ENCODE measurements at places on chromosomes 3 and 15.

- DNase-seq = no peak
Measured at GRCh38 chr3:62433396-62433795, 60.0 kb upstream of the FEZF2 start.

DNA sequence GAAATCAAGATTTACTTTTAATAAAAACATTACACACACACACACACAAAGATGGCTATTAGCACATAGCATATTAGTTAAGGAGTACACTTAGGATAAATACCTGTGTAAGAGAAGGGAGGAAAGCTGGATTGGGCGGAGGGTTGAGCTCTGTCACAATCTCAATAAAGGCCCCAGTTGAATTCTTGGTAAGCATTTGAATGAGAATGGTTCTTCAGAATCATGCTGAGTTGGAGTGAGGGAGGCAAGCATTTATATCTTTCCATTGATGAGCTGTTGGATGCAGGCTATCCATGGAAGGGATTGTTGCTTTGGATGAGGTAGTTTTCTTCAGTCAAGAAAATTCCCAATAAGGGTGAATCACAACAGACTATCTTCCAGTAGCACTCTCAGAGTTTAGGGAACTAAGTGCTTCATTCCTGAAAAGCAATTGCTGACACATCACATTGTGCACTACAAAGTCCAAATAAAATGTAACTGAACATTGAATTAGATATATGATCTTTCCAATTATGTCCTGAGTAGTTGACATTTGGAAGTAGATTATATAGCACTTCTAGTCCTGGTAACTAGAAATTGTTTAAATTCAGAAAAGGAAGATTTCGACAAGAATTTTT, 95.7 kb downstream of the SUCNR1 start:
- DNase-seq = no peak

GRCh38 chr3:31129241-31129640, 234.8 kb upstream of the GADL1 start:
- no peak for DNase-seq

DNA sequence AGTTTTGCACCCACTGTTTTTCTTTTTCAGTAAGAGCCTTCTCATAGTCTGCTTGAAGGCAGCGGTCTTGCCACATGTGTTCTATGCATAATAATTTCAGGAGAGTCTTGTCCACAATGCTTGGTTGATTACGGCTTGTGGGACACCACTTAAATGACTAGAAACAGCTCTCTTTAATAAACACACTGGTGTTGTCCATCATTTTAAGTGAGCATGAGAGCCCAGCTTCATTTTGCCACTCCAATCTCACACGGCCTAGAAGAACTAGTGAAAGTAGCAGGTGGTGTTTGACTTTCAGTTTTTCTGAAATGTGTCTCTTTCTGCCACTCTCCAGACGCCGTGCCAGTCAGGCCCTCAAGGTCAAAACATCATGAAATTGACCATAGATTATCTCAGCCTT, 292.1 kb downstream of the LPP start:
- DNase-seq = no peak

DNA sequence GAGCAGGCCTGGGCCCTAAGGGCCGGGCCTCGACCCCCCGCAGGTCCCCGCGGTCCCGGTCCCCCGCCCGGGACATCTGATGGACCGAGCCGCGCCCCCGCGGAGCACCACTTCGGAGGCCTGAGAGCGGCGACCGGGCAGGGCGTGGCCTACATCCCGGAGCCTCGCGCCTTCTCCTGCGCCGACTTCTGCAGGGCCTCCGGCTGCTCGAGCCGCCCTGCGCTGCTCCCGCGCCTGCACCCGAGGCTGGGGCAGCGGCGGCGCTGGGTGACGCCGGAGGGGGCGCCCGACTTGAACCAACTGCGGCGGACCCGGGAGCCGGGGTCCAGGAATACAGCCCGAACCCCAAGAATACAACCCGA, 14.9 kb upstream of the GP9 start:
- DNase-seq = no peak

DNA sequence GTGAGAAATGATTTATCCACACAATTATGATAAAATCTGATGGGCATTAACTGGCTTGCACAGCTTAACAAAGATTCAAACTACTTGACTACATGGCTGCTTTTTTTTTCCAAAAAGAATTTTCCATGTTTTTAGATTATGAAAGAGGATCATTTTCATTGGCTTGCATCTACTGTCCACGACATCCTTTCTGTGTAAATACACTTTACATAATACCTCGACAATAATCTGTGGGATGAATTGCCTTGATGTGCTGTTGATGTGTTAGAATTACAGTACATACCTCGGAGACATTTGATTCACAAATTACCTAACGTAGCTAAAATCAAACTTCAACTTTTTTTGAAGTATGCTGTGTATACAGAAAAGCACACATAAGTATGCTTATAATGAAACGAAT, 104.4 kb downstream of the PPP2R3A start:
- no peak for DNase-seq

GRCh38 chr3:128911911-128912310, 32.5 kb downstream of the ACAD9 start:
- DNase-seq = no peak

GRCh38 chr3:64454179-64454578, 228.9 kb upstream of the PRICKLE2 start:
- DNase-seq = no peak

DNA sequence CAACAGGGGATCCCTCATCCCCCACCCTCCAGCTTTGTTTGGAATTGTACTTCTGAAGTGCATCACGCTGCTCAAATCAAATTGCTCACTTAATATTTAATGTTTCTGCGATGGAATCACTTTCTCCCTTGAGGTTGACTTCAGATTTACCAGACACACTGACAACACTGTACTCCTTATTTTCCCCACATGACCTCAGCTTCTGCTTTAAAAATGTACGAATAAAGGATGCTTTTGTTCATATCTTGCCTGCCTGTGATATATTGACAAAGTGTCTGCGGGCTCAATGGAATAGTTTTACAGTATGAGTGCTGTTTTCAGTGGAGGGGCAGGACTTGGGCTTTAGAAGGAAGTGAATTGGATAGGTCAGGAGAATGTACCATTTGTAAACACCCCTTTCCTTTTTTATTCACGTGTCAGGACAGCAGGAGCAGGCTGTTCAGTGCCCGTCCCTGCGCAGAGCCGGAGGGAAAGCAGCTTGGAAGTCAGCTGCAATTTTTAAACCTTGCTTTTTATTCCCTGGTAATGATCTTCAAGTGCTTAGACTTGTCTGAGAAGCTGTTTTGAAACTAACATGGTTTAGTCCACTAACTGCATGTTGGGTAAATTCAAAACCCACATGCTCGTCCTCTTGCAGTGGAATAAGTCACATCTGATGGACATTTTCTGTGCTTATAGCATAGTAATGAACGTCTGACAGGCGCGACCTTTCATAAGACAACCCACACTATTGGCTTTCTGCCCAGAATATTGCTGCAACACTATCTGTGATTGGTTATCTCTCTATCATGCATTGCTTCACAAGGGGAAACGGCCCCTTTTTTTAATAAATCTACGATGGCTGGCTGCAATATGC, 29.9 kb downstream of the MBNL1 start:
- peak; percentile 41 for DNase-seq

GRCh38 chr3:147915057-147915456, 505.9 kb downstream of the ZIC1 start:
- DNase-seq = no peak

DNA sequence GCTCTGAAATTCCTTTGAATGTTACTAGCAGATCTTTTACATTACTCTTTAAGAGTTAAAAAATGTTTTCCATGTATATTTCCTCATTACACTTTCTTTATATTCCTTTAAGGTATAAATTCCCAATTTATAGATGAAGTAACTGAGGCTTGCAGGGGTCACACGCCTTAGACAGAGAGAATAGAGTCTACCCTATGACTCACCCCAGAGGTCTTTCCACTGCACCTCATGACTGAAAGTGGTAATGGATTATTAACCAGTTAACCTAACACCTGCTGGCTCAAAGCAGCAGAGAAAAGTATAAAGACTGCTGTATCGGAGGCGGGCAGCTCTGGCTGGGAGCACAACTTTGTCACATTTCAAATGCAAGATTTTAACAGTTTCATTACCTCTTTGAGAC, 37.7 kb downstream of the LDHAL6B start:
- DNase-seq = no peak

DNA sequence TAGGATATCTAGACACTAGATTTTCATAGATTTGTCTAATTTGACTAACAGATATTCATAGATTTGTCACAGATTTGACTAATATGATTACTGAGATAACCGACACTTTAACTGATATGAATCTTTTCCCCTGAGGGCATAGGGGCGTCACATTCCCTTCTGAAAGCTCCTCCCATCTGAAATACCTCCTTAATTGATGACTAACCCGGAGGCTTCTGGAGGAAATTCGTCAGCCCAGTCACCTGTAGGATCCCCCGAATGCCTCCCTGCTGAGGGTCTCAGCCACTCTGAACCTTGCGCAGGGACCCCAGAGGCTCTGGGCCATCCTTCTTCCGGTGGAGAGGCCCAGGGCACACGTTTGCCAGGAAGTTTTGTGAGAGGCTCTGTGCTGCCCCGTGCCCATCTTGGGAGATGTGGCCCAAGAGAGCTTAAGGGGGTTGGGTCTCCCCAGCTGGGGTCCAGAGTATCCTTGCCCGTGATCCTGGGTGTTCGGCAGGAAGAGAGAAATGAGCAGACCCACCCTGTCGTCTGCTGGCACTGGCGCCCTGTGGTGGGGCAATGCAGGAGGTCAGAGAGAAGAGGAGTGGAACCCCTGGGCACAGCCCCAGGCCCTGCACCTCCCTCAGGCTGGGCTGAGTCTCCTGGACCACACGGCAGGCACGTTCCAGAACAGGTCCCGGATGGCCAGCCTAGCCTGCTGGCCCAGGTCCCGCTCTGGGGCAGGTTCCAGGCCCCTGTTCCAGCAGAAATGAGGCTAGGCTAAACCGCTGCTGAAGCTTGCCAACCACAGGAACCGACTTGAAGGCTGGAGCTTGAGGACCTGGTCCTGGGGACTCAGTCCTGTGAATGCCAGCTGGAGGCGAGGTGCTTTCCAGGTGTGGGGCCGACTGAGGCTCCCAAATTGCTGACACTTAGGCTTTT, 1.7 kb downstream of the PLA2G4D start:
- DNase-seq = no peak

DNA sequence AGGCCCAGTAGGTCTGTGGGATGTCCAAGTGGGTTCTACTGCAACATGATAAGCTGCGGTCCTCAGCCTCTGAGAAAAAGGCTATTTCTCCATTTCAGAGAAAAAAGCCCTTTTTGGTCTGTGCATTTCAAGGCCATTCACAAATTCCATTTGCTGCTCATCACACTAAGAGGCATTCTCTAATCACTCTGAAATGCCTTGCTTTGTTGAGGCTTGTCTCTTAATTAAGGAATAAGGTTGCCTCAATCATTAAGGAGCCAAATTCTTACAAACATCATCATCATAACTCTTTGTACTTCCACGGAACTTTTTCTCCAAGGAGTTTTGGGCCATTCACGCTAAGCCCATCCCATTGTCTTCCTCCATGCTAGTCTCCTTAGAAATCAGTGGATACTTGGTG, 74.4 kb downstream of the BOC start:
- DNase-seq = no peak

DNA sequence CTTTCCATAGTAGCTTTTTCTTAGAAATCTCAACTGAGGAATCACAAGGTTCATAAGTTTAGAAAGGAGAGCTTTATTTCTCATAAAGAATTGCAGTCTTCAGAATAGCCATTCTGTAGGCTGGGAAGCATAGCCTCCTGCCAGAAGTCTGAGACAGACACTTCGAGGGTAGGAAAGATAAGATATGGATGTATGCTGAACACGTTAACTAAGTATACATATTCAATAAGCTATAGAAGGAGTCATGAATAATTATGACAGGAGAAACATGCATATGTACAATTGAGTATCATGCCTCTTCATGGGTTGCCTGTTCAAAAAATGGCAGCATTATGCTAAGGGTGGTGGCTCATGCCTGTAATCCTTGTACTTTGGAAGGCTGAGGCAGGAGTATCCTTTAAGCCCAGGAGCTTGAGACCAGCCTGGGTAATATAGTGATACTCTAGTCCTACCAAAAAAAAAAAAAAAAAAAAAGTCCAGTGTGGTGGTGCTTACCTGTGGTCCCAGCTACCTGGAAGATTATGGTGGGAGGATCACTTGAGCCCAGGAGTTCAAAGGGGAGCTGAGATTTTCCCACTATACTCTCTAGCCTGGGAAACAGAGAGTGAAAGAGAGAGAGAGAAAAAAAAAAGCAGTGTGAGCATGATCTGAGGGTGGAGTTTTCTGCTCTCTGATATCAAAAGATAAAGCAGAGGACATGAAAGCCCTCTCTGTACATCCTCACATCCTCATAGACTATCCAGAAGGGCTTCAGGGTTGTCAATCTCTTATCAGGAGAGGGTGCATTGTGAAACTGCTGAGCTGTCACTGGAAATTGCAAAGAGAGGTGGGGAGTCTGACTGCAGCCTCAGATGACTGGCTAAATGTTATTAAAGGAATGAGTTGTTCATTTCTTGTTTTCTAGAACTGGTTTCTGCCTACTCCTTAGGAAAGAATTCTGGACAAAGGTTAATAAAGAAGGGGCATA, 23.6 kb upstream of the CADPS start:
- no peak for DNase-seq

GRCh38 chr3:143888166-143888565, 39.9 kb upstream of the SLC9A9 start:
- DNase-seq = no peak

- DNase-seq = no peak
Measured at GRCh38 chr3:34920806-34921205, 718.5 kb upstream of the ARPP21 start.

GRCh38 chr3:14616606-14617507, 34.7 kb upstream of the CCDC174 start:
- DNase-seq = no peak

DNA sequence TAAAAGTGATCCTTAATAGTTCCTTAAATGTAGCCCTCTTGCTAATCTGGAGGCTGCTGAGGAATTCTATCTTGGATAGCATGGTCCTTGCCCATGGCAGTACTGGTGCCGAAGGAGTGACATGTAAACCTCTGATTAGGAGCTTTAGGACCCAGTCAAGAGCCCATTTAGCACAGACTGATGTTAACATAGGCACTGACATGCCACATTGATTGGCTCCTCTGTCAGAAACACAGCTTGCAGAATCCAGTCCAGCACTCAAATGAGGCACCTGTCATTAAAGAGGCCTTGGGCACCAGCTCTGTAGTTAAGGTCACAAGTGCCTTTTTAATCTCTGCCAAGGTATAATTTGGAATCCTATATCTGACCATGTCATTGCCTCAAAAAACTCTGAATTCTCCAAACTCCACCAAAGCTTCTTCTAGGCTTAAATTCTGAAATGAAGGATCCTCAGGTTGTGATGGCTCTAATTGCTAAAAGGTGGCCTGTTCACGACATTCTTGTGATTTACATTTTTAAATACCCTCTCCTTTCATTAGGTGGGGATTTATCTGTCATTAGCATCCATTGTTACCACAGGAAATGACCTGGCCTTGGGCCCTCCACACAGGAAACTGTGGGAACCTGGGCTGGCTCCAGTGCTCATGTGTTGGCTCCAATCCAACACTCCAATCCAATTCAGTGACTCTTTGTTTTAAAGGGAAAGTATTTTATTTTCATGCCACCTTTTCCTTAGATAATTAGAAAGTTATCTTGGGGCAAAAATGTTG, 57.3 kb upstream of the RNF7 start:
- DNase-seq = no peak

Data from stimulated activated CD4-positive, alpha-beta T cell treated with anti-CD3 and anti-CD28 coated beads, TNF-alpha, amount 100 ng/mL, for 48 hours (primary cell).